ENCODE measurements at places on chromosomes 1 and 21.

DNA sequence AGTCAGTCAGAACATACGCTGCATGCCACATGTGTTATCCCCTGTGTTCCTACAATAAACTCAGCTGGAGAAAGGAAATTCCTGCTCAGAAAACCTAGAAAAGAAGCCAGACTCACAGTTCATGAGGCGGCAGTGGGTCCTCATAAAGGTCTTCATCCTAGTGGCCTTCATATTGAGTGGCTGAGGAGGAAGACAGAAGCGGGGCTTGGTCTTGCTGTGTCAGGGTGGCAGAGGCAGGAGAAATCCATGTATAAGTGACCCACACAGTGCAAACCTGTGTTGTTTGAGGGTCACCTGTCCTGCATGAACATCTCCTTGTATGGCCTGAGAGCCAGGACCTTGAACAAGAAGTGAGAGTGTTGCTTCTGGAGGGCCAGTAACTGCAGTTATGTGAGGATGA is 4.0 kb upstream of the WNT3A start:
- no peak for DNase-seq

DNA sequence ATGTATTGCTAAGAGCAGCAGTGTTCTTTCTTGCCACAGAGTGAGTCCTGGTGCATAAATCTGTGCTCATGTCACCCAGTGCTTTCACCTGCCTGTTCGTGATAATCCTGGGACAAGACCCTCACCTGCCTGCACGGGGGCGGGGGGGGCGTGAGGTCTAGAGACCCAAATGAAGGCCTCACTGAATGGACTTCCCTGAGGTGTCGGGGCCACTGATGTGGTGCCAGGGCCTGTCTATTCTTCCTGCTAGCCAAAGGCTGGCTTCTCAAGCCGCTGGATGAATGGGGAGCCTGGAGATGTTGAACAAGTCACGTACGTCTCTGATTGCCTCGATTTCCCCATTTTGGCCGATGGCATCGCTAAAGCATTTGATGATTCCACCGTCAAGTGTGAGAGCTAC is 118.8 kb upstream of the IRF2BP2 start:
- DNase-seq = peak; percentile 60

GRCh38 chr1:235910357-235911299 is 43.9 kb upstream of the LYST start:
- DNase-seq = peak; percentile 73

GRCh38 chr1:232454227-232454886 is 175.6 kb downstream of the SIPA1L2 start:
- DNase-seq = no peak

- DNase-seq = no peak
Measured at GRCh38 chr1:63663301-63663700, 70.1 kb downstream of the PGM1 start.

DNA sequence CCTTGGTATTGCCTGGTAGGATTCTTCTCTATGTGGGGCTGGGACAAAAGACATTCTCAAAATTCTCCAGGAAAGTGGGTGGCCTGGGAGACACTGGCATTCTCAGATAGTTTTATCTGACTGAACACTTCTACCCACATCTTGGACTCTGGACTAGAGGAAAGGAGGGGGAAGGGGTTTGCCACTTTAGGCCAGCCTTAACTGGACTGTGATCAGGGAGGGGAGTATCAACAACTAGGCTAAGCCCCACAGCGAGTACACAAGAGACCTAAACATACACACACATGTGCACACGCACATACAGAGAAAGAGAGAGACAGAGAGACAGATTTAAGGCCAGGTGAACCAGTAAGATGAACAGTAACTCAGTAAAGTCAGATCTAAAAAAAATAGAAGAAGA is 1.2 kb upstream of the SEMA6C start:
- no peak for DNase-seq
